ENCODE measurements at places on chromosomes 13 and 19.

- no peak for DNase-seq
These were observed 36.4 kb downstream of the RASA3 start for GRCh38 chr13:114096031-114096485.

DNA sequence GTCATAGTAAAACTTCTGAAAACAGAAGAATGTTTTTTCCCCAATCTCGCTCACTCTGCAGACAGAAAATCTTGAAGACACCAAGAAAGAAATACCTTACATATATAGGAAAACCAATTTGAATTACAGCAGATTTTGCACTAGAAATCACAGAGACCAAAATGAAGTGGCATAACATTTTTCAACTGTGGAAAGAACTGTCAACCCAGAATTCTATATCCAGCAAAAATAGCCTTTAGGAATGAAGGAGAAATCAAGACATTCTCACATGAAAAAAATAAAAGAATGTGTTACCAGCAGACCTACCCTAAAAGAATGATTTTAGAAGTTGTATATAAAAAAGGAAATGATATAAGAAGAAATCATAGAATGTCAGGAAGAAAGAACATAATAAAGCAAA is 28.7 kb downstream of the CCDC122 start:
- DNase-seq = no peak

- DNase-seq = no peak
These were observed 220.6 kb downstream of the OLFM4 start for GRCh38 chr13:53249236-53249635.

- DNase-seq = no peak
These were observed 74.3 kb upstream of the ZNF43 start for GRCh38 chr19:21910318-21910717.

DNA sequence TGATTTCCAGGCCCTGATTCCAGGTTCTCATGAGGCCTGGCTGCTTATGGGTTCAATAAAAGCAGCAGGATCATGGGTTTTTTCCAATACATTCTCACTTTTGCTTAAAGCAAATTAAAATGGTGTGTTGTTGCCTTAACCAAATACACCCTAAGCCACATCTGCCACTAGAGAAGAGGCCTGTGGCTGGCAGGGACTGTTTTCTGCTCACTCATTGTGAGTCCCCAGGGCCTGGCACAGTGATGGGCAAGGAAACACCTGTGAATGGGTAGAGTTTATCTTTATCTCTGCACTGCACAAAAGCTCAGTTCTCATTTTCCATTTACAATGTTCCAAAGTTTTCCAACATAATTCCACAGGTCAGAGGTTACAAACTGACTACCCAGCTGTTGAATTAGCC is 726.0 kb downstream of the UQCRFS1 start:
- DNase-seq = no peak

- DNase-seq = no peak
These were observed at the start of gene GPC6 for GRCh38 chr13:93226623-93227279. Gene GPC6, plus strand, starts transcription at chr13:93226807.

DNA sequence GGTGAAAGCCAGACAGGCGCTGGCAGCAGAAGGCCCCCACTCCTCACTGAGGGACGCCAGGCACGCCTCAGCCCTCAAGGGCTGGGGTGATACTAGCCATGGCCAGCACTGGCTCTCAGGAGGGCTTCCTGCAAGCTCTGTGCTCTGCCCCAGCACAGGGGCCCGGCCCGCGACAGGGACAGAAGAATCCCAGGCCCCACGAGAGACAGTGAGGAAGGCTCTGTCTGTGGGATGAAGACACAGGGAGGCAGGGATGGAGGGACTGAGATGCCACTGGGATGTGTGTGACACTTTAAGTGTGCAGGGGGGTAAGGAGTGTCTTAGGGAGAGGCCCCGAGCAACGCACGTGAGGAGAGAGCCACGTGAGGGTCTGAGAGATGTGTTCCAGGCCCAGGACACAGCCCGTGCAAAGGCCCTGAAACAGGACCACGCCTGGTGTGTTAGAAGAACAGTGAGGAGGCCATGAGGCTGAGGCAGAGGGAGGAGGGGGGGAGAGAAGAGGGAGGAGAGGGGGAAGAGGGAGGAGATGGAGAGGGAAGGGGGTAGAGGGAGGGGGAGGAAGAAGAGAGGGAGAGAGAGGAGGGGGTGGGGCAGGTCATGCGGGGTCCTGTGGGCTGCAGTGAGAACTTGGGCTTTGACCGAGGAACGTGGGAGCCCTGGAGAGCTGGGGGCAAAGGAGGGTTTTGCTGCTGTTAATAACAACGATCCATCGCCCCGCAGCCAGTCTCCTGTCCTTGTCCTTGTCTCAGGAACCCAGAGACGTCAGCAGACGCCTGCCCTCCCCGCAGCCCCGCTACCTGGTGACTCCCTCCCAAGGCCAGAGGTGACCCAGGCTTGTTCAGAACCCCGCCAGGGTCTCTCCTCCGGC is 7.2 kb downstream of the RPL36 start:
- no peak for DNase-seq

GRCh38 chr19:55149078-55150003 is at the start of gene TNNT1:
Gene TNNT1, minus strand, starts transcription at chr19:55149206. Its CDS starts 2,049 bp downstream, at chr19:55147157.
- no peak for DNase-seq

DNA sequence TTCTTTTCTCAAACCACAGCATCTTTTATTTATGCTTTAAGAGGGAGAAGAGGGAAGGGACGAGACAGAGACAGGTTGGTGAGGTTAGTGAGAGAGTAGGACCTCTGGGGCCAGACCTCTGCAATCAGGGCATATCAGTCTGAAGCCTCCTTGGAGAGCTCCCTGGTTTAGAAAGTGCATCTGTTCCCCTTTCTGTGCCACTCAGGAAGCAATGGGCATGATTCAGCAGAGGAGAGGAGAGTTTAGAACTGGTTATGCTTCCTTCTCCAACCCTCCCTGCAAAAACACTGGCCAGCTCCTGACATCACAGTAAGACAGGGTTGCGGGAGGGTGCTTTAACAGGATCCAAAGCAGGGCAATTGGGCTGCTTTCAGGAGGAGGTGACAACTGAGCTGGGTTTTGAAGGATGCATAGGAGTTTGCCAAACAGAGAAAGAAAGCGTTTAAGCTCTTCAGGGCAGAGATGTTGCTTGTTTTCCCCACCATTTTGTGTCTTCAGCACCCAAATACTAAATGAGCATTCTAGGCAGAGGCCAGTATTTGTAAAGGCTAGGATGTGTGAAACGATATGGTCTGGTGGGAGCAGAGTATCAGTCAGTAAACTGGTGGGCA is 33.1 kb downstream of the CERS4 start:
- DNase-seq = no peak

DNA sequence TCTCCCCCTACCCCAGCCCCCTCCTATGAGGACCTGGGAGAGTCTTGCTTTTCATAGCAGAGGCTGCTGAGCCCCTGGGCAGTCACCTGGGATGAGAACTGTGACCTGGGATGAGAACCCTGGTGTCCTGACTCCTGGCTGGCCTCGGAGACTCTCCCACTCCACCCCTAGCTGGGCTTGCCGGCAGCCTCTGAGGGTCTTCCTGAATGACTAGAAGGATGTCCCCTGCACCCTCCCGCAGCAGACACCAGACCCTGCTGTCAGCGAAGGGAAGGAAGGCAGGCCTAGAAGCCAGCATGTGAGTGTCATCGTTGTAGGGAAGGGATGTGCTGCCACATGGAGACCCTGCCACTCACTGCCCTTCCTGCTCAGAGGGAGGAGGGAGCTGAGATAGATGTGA is 203.4 kb upstream of the ZNF536 start:
- no peak for DNase-seq

DNA sequence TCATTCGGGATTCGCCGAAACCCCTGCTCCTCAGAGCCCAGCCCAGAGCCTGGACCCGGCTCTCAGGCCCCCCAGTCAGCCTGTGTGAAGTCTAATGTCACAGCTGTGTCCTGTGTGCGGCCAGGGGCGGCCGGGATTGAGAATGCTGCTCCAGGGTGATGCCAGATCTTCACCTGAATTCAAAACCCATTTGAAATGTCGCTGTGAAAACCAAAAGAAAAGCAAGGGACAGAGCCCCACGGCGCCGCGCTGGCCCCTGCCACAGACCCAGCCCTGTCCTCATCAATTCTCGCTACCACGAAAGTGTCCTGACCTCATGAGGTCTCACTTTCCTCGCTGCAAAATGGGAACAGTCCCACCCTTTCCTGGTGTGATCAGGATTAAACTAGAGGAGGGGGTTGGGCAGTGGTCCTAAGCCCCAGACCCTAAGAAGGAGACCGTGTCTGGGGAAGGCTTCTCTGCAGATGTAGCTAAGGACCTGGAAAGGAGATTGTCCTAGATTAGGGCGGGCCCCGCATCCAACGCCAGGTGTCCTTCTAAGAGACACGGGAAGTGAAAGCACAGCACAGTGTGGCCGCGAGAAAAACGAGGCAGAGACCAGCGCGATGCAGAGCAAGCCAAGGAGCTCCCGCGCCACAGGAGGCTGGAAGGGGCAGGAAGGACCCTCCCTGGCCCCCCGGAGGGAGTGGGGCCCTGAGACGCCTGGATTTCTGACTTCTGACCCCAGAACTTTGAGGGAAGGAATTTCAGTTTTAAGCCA is 34.0 kb upstream of the SPACA7 start:
- no peak for DNase-seq

- peak; percentile 69 for DNase-seq
These were observed 135.2 kb downstream of the TSHZ3 start for GRCh38 chr19:31214086-31214485.
